Activated naive CD8-positive, alpha-beta T cell treated with anti-CD3 and anti-CD28 coated beads, Interleukin-2, amount 50 U/mL, for 16 hours (primary cell): ENCODE measurements at places on chromosomes 2 and 18.

GRCh38 chr2:46977899-46978298 is 62.3 kb upstream of the MCFD2 start:
- DNase-seq = no peak

GRCh38 chr18:36471393-36471792 is 173.9 kb downstream of the FHOD3 start:
- no peak for DNase-seq

DNA sequence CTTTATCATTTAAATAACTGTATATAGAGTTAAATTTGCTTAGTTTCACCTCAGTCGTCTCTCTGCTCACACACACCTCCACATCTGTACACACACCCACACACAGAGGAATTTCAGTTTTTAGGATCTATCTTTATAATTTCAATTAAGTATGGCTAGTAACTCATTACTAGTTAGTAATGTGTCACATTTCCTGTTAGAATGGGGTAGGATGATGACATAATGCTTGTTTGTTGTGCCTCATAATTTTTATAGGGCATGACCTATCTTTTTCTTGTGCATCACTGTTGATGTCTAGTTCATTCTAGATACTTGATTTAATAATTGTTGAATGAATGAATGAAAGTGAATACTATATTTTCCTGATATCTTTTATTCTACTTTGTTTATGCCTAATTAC is 108.6 kb downstream of the AGPS start:
- DNase-seq = no peak

DNA sequence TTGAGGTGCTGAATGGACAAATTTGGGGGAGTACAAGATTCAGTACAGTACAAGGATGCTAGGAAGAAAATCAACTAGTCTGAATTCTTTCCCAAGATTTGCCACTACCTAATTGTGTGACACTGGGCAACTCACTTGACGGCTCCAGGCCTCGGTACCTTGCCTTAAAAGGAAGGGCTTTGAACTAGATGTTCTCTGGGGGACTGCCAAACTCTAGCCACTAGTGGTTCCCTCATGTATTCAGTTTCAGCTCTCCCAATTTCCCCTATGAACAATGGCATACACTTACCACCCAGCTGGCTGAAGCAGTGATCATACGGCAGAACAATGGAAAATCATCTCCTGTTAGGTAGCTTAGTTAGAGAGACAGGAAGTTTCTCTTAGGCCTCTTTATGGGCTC is 73.4 kb downstream of the VWC2L start:
- no peak for DNase-seq

DNA sequence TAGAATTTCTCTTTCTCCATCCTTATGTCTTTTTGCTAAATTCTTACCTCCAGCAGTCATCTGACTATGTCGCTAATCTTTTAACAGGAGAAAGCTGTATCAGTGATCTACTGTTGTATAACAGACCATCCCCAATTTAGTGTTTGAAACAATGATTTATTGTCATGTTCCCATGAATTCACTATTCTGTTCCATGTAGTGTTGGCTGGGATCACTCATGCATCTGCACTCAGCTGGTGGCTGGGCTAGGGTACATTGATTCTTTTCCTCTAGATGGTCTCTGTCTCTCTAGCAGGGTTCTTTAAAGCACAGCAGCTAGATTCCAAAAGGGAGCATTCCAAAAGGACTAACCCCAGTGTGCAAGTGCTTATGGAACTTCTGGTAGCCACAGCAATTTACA is 184.2 kb upstream of the FANCL start:
- DNase-seq = no peak

DNA sequence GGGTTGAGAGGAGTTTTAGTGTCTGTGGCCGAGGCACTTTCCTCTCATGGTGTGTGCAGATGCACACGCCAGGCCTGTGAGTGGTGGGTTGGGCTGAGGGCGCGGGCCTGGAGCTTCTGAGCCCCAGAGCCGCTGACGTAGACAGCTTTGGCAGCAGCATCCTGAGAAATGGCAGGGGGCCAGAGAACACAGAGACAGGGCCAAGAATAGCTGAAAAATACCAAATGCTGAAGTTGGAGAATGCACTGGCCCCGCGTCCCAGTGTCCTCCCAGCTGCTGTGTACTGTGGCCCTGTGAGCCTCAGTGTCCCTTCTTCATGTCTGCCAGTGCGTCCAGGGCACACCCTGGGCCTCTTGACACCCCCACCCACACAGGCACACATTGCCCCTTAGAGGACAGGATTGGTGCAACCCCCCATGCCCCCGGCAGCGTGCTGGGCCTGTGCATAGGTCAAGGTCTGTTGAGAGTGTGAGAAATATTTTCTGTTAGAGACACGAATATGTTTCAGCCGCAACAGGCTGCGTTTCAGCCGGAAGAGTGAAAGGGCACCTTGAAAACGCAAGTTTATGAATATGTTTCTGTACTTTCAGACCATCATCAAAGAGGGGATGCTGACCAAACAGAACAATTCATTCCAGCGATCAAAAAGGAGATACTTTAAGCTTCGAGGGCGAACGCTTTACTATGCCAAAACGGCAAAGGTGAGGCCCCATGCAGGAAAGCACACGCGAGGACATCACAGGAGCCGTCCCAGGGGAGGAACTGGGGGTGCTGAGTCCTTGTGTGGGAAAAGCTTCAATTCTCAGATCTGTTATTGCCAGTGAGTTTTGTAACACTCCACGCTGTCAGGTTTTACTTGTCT is 33.6 kb downstream of the DGKD start:
- no peak for DNase-seq

GRCh38 chr2:134174711-134175110 is 79.2 kb upstream of the MGAT5 start:
- no peak for DNase-seq

DNA sequence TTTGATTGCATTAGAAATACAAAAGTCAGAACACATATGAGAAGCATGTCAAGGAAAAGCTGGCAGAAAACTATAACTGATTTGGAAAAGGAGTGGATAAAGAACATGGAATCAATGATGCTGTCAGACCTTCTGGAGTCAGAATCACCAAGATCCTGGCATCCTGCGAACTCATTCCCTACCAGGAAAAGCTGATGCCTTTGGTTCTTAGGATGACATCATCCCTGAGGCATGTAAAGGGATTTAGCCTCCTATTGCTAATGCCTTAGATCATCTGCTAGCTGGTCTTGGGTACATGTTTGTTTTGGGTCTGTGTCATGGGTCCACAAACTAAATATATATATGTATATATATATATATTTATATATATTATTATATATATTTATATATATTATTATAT is 680.7 kb downstream of the EPHA4 start:
- no peak for DNase-seq

DNA sequence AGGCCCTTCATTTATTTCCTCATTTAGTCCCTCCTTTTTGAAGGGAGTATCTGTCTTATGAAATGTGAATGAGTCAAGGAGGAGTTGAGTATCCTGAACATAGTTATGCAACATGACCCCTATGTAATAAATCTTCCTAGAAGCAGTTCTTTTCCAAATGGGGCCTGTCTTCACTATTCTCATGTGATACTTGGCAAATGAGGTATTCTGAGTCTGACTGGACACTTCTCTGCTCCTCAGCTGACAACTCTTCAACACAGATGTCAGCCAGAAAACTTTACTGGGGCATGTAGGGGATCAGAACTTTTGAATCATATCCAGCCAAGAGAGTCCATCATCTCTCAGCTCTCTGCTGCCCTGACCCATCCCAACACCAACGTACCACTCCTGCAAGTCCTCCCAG is 291.6 kb downstream of the ZNF385B start:
- no peak for DNase-seq

- no peak for DNase-seq
Observed at GRCh38 chr2:9574331-9574730, 18.7 kb upstream of the ADAM17 start.

- no peak for DNase-seq
Observed at GRCh38 chr2:238492840-238493239, 66.1 kb downstream of the ASB1 start.

- no peak for DNase-seq
Observed at GRCh38 chr2:211598238-211598637, 940.4 kb downstream of the ERBB4 start.

DNA sequence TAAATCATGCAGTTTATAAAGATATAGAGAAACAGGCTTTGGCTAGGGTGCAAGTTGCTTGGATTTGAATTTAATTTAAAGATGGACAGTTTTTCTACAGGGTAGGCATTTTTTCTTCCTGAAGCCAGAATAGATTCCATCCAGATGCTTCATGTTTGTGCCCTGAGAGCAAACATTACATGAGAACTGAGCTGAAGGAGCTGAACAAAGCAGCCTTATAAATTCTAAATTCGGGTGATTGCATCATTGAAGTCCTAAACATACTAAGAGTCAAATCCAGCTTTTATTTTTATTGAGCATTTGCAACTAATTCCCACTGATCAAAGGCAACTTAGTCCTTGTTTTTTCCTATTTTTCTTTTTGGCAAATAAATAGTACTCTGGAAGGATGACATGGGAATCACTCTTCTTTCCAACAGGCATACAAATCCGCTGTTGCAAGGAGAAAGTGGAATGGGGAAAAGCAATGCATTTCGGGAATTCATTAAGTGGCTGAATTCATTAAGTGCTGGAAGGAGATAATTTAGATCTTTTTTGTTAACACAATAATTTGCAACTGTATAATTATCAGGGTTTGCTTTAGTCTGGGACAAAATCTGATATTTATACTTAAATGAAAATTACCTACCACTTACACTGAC is 828.0 kb downstream of the SLC4A3 start:
- no peak for DNase-seq

DNA sequence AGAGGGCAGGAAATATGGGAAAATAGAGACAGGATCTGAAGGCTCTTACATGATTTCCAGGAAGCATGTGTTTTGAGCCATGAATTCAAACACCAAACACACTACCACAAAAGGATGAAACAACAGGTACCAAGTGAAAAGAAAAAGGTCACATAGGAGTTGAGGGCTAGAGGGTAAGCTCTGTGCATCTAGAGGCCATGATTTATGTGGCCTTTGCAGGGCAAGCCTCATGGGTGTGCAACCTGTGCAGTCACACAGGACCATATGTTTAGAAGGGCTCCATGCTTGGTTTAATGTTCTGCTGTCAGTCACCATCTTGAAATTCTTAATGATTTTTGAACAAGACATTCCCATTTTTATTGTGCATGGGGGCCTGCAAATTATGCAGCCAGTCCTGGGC is 134.5 kb upstream of the CCDC68 start:
- no peak for DNase-seq

DNA sequence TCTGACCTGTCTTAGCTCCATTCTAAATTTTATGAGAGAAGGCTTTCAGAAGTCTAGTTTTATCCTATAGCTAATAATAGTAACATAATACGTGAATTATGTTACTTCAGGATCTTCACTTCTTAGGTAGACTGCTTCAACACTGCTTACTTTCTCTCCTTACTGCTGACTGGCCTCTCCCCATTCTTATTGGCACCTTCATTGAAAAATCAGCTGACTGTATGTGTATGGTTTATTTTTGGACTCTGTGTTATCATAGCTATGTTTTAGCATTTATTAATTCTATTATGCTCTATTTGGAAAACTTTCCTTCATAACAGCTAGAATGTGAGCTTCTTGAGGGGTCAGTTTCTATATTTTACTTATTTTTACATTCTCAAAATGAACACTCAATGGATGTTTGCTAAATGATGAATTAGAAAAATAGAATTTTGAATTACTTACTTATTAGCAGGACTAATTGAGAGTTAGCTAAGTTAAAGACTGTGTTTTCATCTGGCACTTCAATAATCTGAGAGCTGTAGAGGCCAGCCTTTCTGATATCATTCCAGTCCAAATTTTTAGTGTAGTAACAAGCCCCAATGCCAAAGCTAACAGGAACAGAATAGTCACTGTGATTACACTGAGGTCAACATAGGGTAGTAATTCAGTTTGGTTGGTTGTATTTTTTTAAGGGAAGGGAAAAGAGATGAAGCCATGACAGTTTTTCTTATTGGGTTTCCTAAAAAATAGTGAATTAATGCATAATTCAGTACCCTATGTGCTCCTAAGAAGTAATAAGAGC is 92.3 kb downstream of the TTC27 start:
- no peak for DNase-seq

DNA sequence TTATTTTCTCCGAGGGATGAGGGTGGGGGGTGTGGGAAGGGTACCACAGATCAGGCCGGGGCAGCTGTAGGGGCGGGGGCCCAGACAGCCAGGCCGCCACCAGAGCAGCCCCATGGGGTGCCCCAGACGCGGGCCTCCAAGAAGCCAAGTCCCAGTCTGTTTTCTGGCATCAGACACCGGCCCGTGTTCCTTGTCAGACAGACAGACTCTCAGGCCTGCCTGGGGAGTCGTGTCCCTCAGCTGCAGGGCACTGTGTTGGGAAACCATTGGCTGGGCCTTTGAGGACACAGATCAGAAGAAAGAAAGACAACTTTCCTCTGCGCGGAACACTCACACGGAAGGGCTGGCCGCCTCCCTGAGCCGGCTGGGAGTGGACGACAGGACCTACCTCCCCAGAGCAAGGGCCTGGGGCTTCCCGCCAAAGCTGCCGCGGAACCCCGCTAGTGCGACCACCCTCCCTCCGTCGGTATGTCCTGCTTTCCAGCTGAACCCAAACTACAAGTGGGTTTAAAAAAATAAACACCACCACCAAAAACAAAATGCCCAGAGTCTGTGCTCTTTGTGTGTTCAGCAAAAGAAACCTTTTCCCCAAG is 88.0 kb downstream of the SMAD7 start:
- DNase-seq = no peak

- DNase-seq = no peak
Observed at GRCh38 chr2:191230174-191230573, 15.0 kb upstream of the MYO1B start.

GRCh38 chr18:13572721-13573120 is 153.6 kb downstream of the FAM210A start:
- no peak for DNase-seq

- no peak for DNase-seq
Observed at GRCh38 chr2:75140288-75140687, 59.0 kb downstream of the TACR1 start.

DNA sequence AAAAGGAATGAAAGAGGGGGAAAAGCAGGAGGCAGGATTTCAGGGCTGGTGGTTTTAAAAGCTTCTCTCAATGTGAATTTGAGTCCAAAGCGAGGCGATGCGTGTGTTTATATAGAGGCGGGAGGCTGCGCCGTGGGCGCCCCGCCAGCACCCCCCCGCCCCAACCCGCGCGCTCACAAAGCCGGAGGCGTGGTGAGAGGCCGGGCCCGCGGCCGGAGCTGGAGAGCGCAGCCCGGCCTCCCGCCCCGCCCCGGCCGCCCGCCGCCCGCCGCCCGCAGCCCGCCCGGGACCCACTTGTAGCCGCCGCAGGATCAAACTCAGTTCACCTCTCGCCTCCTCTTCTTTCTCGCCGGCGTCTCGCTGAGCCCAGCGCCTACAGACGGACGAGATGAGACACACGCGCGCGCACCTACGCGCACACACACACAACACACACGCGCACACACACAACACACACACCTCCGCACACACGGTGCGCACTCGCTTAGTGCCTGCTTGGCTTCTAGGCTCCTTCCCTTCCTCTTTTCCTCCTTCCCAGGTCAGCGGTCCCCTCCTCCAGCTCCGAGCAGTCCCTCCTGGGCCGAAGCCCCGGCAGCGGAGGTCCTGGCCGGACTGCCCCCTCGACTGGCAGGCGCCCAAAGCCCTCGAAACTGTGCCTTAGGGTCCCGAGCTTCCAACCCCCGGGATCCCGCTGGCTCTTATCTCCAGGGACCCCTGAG is 1.3 kb upstream of the CYP26B1 start:
- no peak for DNase-seq
